ENCODE measurements at places on chromosomes 11 and 22.

DNA sequence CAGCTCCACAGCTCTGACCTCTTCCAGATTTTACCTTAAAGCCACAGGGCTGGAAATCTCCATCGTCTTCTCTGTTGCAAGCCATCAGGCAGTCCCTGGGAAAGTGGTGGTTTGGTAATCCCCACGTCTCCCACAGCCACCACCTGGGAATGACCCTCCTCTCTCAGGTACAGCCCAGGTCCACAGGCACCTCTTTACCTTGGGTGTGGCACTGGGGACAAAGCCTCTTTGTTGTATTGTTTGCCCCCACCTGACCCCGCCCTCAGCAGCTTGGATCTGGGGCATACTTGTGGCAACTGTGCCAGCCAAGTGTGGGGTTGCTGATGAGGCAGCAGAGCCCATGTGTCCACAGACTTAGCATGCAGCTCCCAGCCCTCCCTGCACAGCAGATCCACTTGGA lies 77.6 kb downstream of the LRRC32 start:
- no peak for DNase-seq

- no peak for DNase-seq
Observed at GRCh38 chr11:35190804-35191348, 51.9 kb downstream of the CD44 start.

GRCh38 chr22:47041271-47042115 lies 279.0 kb downstream of the TBC1D22A start:
- no peak for DNase-seq

DNA sequence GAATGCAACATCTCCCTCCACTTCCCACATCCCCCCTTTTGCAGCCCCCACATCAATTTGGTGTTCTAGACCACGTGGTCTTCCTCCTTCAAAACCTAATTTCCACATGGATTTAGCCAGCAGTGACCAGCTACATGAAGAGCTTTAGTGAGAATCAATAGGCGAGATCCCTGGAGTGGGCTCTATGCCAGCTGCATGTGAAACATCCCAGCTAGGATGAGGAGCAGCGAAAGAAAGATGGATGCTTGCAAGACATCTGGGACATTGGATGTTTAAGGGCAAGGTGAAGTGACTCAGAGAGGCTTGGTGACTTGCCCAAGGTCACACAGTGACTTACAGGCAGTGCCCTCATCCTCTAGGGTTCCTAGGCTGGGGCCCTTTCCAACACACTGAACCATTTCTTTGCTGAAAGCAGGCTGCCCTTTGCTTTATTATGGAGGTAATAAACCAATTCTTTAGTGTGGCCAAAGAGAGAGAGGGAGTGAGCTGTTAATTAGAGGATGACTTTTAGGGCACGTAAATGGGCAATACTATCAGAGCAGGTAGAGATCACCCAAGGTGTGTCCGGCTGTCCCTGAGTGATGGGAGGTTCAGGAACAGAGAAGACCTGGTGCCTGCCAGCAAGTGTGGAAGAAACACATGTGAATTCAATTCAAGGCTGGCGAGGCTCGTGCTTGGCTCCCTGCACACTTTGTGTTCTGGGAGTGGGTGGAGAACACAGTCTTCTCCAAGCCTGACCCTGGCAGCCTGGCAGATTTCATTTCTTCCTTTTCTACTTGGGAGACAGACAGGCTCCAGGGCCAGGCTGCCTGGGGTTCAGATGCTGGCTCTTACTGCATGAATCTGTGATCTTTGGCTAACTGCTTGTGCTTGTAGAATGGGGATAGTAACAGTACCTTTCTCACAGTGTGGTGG lies 24.0 kb downstream of the TSPAN18 start:
- no peak for DNase-seq

DNA sequence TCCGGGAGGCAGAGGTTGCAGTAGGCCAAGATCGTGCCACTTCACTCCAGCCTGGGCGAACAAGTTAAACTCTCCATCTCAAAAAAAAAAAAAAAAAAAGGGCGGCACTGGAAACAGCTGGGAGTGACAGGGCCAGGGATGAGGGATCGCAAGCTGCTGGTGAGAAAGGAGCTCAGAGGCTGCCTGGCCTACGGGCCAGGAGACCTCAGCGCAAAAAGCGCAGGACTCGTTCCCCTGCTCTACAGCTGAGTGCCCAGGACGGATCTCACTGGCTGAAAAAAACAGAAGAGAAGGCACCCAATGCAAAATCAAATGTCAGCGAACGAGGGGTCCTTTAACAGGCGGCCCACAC lies 650 bp upstream of the NUP50 start:
- peak; percentile 33 for DNase-seq

- no peak for DNase-seq
Observed at GRCh38 chr11:33454264-33454663, 197.1 kb downstream of the HIPK3 start.

DNA sequence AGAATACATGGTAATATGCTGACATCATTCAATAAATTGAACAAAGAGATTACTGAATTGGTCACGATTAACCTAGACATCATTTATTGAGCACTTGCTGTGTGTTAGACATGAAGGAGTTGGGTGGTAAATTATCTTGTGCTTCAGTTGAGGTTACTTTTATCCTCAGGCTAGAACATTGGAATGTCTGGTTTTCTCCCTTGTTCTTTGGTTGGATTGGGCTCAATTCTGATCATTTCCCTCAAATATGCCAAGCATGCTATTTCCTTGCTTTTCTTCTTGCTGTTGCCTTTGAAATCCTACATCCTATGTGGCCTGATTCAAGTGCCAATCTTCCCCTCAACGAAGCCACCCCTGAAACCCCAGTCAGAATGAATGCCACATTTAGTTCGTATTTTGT lies 65.8 kb downstream of the DEUP1 start:
- peak; percentile 32 for DNase-seq

Measured in fibroblast of skin of right biceps (primary cell).